ENCODE measurements at places on chromosomes 12 and 14.
A peak's percentile ranks its signal among the peaks of the same experiment; 100 is the strongest.

- no peak for DNase-seq
Observed at GRCh38 chr14:95309261-95310051, 10.3 kb downstream of the CLMN start.

- DNase-seq = no peak
Observed at GRCh38 chr12:105706321-105706972, 376.0 kb downstream of the C12orf75 start.

GRCh38 chr14:57008534-57008933 lies 198.3 kb upstream of the OTX2 start:
- no peak for DNase-seq

DNA sequence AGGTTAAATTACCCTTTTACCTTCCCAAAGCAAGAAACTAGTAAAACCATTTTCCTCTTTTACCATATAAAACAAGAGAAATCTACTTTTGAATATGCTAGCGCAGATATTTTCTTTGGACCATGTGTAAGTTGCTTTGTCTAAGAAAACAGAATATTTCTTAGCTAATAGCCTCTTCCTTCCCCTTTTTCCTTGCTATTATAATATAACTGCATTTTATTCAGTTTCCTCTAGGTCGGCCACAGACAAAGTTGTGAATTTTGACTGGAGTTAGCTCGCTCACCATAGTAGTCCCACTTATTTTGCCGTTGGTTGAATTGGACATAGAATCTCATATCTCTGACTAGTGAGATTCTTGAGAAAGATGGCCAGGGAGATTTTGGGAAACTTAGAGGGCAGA lies 115.6 kb downstream of the PLEKHA5 start:
- no peak for DNase-seq

DNA sequence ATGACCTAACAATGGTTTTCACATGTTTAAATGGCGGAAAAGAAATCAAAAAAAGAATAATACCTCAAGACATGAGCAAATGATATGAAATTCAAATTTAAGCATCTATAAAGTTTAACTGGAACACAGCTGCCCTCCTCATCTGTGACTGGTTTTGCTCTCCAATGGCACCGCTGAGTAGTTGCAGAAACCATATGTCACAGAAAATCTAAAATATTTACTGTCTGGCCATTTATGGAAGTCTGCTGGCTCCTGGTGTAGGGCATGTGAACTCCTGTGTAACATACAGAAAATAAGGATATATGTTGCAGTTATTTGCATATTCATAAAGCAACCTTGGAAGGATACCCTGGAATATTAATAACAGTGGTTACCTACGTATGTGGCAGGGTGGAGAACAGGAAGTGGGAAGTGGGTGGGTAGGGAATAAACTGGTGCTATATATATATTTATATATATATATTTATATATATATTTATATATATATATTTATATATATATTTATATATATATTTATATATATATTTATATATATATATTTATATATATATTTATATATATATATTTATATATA lies 48.4 kb downstream of the LTBP2 start:
- no peak for DNase-seq

- DNase-seq = no peak
Observed at GRCh38 chr14:32102152-32102787, 25.2 kb downstream of the ARHGAP5 start.

DNA sequence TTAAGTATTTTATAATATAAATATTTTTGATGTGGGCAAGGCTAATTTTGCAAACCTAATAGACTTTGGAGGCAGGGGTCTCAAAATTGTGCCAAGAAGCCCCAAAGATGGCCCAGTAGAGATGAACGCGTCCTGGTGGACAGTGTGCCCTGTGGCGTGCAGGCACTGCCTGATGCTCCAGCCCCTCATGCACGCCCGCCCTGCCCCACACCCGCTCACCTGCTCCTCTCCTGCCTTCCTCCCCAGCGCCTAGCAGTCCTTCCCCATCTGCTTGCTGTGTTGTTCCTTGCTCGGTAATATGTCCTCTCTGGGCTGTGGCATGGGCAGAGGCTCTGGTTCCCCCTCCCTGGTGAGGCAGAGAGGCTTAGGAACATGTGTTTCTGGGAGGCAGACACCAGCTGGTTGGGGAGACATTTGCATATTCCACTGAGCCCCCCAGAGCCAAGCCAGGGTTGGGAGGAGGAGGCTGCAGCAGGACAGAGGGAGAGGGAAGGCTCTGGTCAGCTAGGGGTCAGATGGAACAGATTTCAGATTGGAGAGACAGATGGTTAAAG lies 46.8 kb upstream of the GPATCH2L start:
- no peak for DNase-seq

GRCh38 chr14:80364274-80364673 lies 153.0 kb upstream of the DIO2 start:
- peak; percentile 3 for DNase-seq

- DNase-seq = peak; percentile 96
Observed at GRCh38 chr12:58765653-58766512, 154.4 kb downstream of the LRIG3 start.

GRCh38 chr12:95529693-95530225 lies 21.5 kb downstream of the USP44 start:
- DNase-seq = no peak
